CD8-positive, alpha-beta memory T cell (primary cell): ENCODE measurements at places on chromosomes 2 and 18. TPM values are rescaled to one million over a fixed set of nuclear protein-coding genes. Genes with fewer than 3 reads are reported as not detected.
A peak's percentile ranks its signal among the peaks of the same experiment; 100 is the strongest.

GRCh38 chr2:134252092-134252750 lies 1.7 kb upstream of the MGAT5 start:
- no peak overlapping the region for H3K27ac ChIP-seq
- H3K4me1 ChIP-seq: peaks cover 78% of the 10 kb centered on the region
- no peak for DNase-seq
- H3K4me3 ChIP-seq: no peak overlapping the region
- H3K36me3 ChIP-seq: peaks cover 6% of the 10 kb centered on the region
- no peaks in the 10 kb centered on the region for H3K27me3 ChIP-seq

GRCh38 chr2:236517251-236518031 lies 52.2 kb upstream of the ACKR3 start:
- peaks cover 8% of the 10 kb centered on the region for H3K4me1 ChIP-seq
- H3K27ac ChIP-seq: no peak overlapping the region
- H3K27me3 ChIP-seq: no peaks in the 10 kb centered on the region
- DNase-seq: no peak
- no peak overlapping the region for H3K4me3 ChIP-seq

GRCh38 chr2:150630587-150631235 lies 143.2 kb upstream of the RND3 start:
- H3K27ac ChIP-seq: no peak overlapping the region
- H3K27me3 ChIP-seq: no peaks in the 10 kb centered on the region
- no peaks in the 10 kb centered on the region for H3K36me3 ChIP-seq
- no peaks in the 10 kb centered on the region for H3K4me1 ChIP-seq
- no peak overlapping the region for H3K4me3 ChIP-seq
- DNase-seq: no peak

- H3K4me1 ChIP-seq: no peaks in the 10 kb centered on the region
Measured at GRCh38 chr18:41456831-41457230, 498.2 kb upstream of the PIK3C3 start.

The MLPH gene
- not detected for total RNA-seq

- H3K4me1 ChIP-seq: no peaks in the 10 kb centered on the region
- no peak overlapping the region for H3K27ac ChIP-seq
- H3K4me3 ChIP-seq: no peak overlapping the region
Measured at GRCh38 chr18:37247497-37248161, 318.0 kb downstream of the CELF4 start.

The C1QL2 gene
- not detected for total RNA-seq

DNA sequence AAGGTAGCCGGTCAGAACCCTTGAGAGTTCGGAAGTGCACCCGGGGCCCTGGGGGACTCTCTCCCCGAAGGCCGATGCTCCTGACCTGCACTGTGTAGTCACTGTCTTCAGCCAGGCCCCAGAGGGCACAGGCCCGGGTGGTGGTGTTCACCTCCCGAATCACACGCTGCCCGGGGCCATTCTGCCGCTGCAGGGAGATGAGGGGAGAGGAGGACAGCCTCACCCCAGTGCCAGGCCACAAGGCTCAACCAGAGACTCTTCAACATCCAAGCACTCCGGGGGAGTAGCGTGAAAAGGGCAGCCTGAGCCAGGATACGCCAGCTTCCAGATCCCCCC lies 1.1 kb downstream of the FNDC4 start:
- no peak overlapping the region for H3K27ac ChIP-seq
- H3K27me3 ChIP-seq: peaks cover 33% of the 10 kb centered on the region
- no peak for DNase-seq
- no peak overlapping the region for H3K4me3 ChIP-seq
- H3K4me1 ChIP-seq: peaks cover 15% of the 10 kb centered on the region

- no peak overlapping the region for H3K27ac ChIP-seq
- H3K27me3 ChIP-seq: no peaks in the 10 kb centered on the region
- no peak for DNase-seq
- no peaks in the 10 kb centered on the region for H3K4me1 ChIP-seq
- no peaks in the 10 kb centered on the region for H3K36me3 ChIP-seq
Measured at GRCh38 chr2:194319222-194319992, 1337.6 kb upstream of the SLC39A10 start.

GRCh38 chr18:22977847-22978701 lies 44.9 kb downstream of the RBBP8 start:
- no peak overlapping the region for H3K4me3 ChIP-seq
- peak overlapping the region; percentile 9 for H3K27ac ChIP-seq
- H3K27me3 ChIP-seq: no peaks in the 10 kb centered on the region
- no peak for DNase-seq
- no peaks in the 10 kb centered on the region for H3K36me3 ChIP-seq
- H3K4me1 ChIP-seq: no peaks in the 10 kb centered on the region

The SLC4A3 gene
- 0.13 TPM for total RNA-seq

DNA sequence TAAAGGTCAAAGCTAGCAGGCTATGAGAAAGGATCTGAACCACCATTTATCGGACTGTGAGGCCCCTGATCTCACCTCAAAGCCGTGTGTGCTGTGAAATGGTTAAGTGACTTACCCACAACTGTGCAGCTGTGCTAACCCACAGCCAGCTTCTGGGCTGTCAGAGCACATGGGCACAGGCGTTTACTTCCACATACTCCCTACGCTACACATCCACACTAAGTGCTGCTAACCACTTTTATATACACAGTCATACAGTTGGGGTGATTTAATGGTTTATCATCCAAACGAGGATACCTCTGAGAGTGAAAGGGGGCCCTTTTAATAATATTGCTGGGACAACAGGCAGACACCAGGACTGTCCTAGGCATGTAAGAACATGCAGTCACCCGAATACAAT lies 37.3 kb downstream of the CYRIA start:
- no peak for DNase-seq
- peaks cover 23% of the 10 kb centered on the region for H3K4me1 ChIP-seq
- H3K4me3 ChIP-seq: no peak overlapping the region
- H3K36me3 ChIP-seq: no peaks in the 10 kb centered on the region
- no peaks in the 10 kb centered on the region for H3K27me3 ChIP-seq

DNA sequence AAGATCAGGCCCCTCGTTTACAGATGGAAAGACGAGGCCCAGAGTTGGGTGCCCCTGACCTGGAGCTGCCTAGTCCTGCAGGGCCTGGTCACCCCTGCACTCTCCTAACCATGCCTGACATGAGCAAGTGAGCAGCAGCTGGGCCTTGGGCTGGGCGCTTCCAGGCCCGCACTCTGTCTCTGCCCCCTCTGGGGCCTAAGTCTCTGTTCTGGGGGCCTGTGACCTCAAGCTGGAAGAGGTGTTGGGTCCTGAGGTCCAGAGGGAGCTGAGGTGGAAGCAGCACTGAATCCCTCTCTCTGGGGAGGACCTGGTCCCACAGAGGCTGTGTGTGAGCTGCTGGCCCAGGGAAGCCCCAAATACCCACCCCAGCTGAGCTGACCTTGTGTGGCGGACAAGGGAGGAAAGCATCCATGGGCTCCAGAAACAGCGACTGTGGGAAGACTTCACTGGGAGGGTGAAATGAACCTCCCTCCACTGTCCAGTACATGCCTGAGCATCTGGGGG lies 46.1 kb upstream of the GPC1 start:
- H3K4me1 ChIP-seq: no peaks in the 10 kb centered on the region
- no peak overlapping the region for H3K4me3 ChIP-seq
- no peak for DNase-seq
- H3K27me3 ChIP-seq: no peaks in the 10 kb centered on the region
- H3K27ac ChIP-seq: no peak overlapping the region

DNA sequence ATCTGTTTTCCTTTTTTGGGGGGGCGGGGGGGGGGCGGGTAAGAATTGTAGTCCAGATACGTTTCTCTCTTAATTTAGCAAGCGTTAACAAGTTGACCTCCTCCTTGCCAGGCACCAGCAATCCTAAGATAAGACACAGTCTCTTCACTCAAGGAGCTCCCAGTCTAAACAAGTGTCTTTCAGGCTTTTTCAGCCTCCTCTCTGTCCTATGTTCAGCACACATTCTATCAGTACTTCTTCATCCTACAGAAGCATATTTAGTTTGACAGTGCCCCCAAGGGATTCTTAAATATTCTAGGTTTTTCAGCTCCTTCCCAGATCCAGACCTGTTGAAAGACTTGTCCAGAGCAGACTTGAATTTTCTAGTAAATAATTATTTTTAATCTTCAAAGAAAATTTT lies 2.7 kb downstream of the PPP1CB start:
- H3K4me3 ChIP-seq: no peak overlapping the region
- no peak for DNase-seq
- H3K27me3 ChIP-seq: no peaks in the 10 kb centered on the region
- no peak overlapping the region for H3K27ac ChIP-seq

GRCh38 chr18:35089891-35090550 lies 48.8 kb downstream of the MAPRE2 start:
- H3K4me1 ChIP-seq: no peaks in the 10 kb centered on the region
- no peak for DNase-seq
- no peak overlapping the region for H3K4me3 ChIP-seq
- no peak overlapping the region for H3K27ac ChIP-seq

GRCh38 chr2:195659114-195659513 lies 2.1 kb downstream of the SLC39A10 start:
- peak overlapping the region; percentile 98 for H3K27ac ChIP-seq
- H3K4me1 ChIP-seq: peaks cover 27% of the 10 kb centered on the region
- peak overlapping the region; percentile 81 for H3K4me3 ChIP-seq

GRCh38 chr2:54599326-54599710 lies 124.1 kb upstream of the EML6 start:
- no peak overlapping the region for H3K4me3 ChIP-seq
- no peaks in the 10 kb centered on the region for H3K36me3 ChIP-seq
- no peak for DNase-seq
- H3K27me3 ChIP-seq: no peaks in the 10 kb centered on the region
- peaks cover 96% of the 10 kb centered on the region for H3K4me1 ChIP-seq

The ASPRV1 gene
- 0.77 TPM for total RNA-seq

DNA sequence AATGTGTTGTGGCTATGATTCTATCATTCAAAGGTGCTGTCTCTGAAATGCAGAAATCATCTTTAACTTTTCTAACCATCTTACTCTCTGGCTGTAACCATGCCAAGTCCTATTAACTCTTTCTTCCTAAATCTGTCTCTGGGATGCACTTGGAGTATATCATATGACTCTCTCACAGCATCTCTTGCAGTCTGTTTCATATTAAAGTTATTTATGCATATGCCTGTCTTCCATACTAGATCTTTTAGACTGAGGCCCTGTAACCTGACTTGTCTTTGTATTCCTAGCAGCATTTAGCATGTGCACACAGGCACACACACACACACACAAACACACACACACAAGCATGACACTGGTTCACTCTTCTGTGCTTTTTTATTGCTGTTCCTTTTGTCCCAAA lies 320.6 kb downstream of the ETAA1 start:
- H3K27ac ChIP-seq: no peak overlapping the region
- no peaks in the 10 kb centered on the region for H3K4me1 ChIP-seq
- no peak for DNase-seq
- H3K36me3 ChIP-seq: no peaks in the 10 kb centered on the region
- no peak overlapping the region for H3K4me3 ChIP-seq

GRCh38 chr2:23637011-23637778 lies 252.2 kb downstream of the KLHL29 start:
- H3K4me1 ChIP-seq: no peaks in the 10 kb centered on the region
- no peak for DNase-seq
- no peaks in the 10 kb centered on the region for H3K36me3 ChIP-seq

- peaks cover 5% of the 10 kb centered on the region for H3K36me3 ChIP-seq
- no peaks in the 10 kb centered on the region for H3K27me3 ChIP-seq
- H3K4me3 ChIP-seq: no peak overlapping the region
- DNase-seq: no peak
- peak overlapping the region; percentile 14 for H3K27ac ChIP-seq
Measured at GRCh38 chr2:68831686-68832232, 39.4 kb downstream of the BMP10 start.

GRCh38 chr2:152241948-152242729 lies 66.6 kb upstream of the STAM2 start:
- H3K36me3 ChIP-seq: no peaks in the 10 kb centered on the region

GRCh38 chr18:48295586-48296311 lies 113.4 kb downstream of the ZBTB7C start:
- no peak for DNase-seq
- no peak overlapping the region for H3K27ac ChIP-seq
- no peaks in the 10 kb centered on the region for H3K4me1 ChIP-seq
- no peaks in the 10 kb centered on the region for H3K36me3 ChIP-seq

- no peaks in the 10 kb centered on the region for H3K36me3 ChIP-seq
- H3K4me3 ChIP-seq: no peak overlapping the region
- no peaks in the 10 kb centered on the region for H3K27me3 ChIP-seq
- H3K27ac ChIP-seq: no peak overlapping the region
- DNase-seq: no peak
Measured at GRCh38 chr18:32157580-32157979, 32.3 kb upstream of the MEP1B start.

The MTERF4 gene
- 48.0 TPM for total RNA-seq

GRCh38 chr2:7878786-7879482 lies 802.9 kb upstream of the ID2 start:
- H3K27ac ChIP-seq: no peak overlapping the region
- no peak overlapping the region for H3K4me3 ChIP-seq
- no peaks in the 10 kb centered on the region for H3K27me3 ChIP-seq
- no peaks in the 10 kb centered on the region for H3K36me3 ChIP-seq
- H3K4me1 ChIP-seq: no peaks in the 10 kb centered on the region

- H3K27ac ChIP-seq: no peak overlapping the region
- no peak overlapping the region for H3K4me3 ChIP-seq
- no peak for DNase-seq
- no peaks in the 10 kb centered on the region for H3K36me3 ChIP-seq
- no peaks in the 10 kb centered on the region for H3K27me3 ChIP-seq
- no peaks in the 10 kb centered on the region for H3K4me1 ChIP-seq
Measured at GRCh38 chr2:19125901-19126680, 232.3 kb downstream of the OSR1 start.

DNA sequence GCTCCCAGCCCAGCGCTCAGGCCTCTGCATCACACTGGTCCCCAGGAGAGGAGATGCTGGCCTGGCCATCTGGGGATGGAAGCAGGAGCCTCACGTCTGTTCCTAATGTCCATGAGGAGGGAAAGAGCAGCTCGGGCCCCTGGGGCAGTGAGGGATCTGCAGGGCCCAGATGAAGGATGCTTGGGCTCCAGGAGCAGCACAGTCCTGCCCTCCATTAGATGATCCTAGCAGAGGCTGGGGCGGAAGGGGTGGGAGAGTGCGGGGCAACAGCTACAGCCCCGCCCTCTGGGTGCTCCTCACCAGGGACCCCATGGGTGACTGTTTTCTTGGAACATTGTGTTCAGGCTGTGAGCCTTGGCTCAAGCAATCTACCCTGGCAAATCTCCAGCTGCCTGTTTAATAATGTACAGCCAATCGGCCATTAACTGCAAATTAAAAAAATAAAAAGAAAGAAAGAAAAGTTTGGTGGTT lies 49.7 kb downstream of the TNS1 start:
- no peak overlapping the region for H3K27ac ChIP-seq
- DNase-seq: no peak
- no peak overlapping the region for H3K4me3 ChIP-seq
- H3K36me3 ChIP-seq: no peaks in the 10 kb centered on the region
- H3K4me1 ChIP-seq: no peaks in the 10 kb centered on the region

DNA sequence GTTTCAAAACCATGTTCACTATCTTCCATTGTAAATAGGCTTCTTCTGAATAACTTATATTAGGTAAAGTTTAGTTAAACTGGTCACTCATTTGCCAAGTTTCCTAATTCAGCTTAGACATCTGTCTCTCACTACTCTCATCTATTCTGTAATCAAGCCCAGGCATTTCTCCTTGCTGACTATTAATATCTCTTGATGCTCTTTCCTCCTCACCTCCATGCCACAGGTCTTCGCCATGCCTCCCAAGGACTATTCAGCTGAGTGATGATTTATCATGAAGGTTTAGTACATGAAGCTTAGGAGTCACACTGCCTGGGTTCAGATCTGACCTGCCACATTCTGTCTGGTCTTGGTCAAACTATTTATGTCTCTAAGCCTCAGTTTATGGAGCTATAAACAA lies 115.5 kb downstream of the SPOPL start:
- H3K27ac ChIP-seq: no peak overlapping the region
- no peak overlapping the region for H3K4me3 ChIP-seq
- no peaks in the 10 kb centered on the region for H3K36me3 ChIP-seq
- DNase-seq: no peak

- H3K27ac ChIP-seq: peak overlapping the region; percentile 26
- no peaks in the 10 kb centered on the region for H3K36me3 ChIP-seq
- peak overlapping the region; percentile 71 for H3K4me3 ChIP-seq
- peaks cover 20% of the 10 kb centered on the region for H3K4me1 ChIP-seq
- peaks cover 31% of the 10 kb centered on the region for H3K27me3 ChIP-seq
Measured at GRCh38 chr2:169365029-169365480, 2.7 kb upstream of the LRP2 start.
